ENCODE measurements at places on chromosomes 6 and 20. TPM values are rescaled to one million over a fixed set of nuclear protein-coding genes. Genes with fewer than 3 reads are reported as not detected.

The LAMP5 gene
- not detected for total RNA-seq

The PAK5 gene
- total RNA-seq = not detected

The MLIP gene
- 407 TPM for total RNA-seq

The PNPLA1 gene
- not detected for total RNA-seq

The PTCHD4 gene
- total RNA-seq = 0.92 TPM

The ZNF217 gene
- total RNA-seq = 8.3 TPM

The COQ3 gene
- 31.4 TPM for total RNA-seq

The GLO1 gene
- 89.5 TPM for total RNA-seq

The FBXO5 gene
- 2.4 TPM for total RNA-seq

- DNase-seq = no peak
Observed at GRCh38 chr6:30364591-30364990, 19.6 kb downstream of the RPP21 start.

DNA sequence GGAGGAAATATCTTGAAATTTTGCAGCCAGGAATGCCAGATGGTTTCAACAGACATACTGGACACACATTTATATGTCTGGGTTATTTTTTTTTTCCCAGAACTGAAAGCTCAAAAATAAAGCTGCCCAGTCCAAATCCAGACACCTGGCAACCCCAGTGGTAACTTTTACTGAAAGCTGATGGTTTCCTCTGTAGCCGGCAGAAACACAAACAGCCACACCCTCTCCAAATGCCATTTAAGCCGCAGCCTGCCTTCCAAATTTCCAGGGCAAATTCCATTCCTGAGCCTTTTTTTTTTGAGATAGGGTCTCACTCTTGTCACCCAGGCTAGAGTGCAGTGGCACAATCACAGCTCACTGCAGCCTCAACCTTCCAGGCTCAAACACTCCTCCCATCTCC is 6.5 kb upstream of the PREX1 start:
- no peak for DNase-seq

DNA sequence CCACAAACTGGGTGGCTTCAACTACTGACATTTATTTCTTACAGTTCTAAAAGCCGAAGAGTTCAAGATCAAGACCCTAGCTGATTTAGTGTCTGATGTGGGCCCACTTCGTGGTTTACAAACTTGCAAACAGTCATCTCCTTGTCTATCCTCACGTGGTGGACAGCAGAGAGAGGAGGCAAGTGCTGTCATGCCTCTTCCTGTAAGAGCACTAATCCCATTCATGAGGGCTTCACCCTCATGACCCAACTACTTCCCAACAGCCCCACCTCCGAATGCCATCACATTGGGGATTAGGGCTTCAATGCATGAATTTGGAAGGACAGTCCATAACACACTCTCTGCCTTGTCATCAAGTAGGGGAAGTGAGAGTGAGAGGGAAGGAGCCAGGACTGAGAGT is 15.6 kb upstream of the ISM1 start:
- DNase-seq = no peak

- DNase-seq = no peak
Observed at GRCh38 chr6:41208439-41209106, 7.6 kb upstream of the TREML2 start.

DNA sequence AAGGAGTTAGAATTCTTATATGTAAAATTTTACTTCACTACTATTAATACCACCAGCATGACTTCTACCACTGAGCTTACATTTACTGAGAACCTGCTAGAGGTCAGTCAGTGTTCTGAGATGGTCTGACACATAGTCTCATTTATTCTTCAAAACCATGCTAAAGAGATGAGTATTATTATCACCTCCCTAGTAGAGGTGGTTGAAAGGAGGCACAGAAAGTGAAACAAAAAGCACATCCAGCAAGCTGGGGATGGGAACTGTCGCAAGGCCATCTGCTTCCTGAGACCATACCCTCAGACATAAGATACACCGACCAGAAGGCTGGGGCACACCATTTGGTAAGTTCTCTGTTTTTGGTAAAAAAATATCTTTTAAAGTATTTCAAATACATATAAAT is 137.7 kb downstream of the INSM1 start:
- DNase-seq = no peak

DNA sequence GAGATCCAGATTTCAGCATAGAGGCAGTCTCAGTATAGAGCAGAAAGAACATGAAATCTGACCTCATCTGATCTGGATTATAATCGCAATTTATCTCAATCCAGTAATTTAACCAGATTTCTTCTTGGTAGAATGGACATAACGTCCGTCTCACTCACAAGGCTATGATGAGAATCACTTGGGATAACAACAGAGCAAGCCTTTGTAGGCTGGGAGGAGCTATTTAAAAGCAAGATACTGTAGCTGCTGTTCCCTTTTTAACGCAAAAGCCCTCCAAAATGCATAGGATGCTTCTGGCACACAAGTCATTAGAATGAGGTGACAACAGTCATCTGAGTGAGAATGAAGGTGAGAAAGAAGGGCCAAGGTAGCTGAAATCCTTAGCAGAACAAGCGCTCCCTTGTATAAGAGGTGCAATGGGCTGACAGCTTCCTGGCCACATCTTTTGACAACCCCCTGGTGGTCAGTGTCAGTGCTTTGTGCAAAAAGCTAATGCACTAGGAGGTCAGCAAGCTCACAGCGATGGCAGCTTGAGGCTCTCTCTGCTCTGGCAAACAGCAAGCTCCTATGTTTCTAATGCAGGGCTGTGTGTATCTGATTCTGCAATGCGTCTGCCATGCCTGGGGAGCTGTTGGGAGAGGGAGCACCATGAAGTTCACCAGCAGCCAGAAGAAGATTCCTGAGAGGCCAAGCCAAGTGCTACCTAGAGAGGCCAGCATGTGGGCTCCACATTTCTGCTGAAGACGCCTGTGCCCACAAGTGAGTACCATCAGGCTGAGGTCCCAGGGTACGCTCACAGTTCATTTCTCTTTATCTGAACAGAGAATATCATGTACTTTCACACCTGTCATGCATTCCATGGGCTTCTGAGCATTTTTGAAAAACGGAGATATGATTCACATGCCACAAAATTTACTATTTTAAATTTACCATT is 16.2 kb downstream of the METTL24 start:
- DNase-seq = no peak

- DNase-seq = no peak
Observed at GRCh38 chr6:32177183-32177787, 920 bp upstream of the RNF5 start.

- no peak for DNase-seq
Observed at GRCh38 chr6:921400-921799, 228.5 kb upstream of the EXOC2 start.

- no peak for DNase-seq
Observed at GRCh38 chr6:24069526-24069925, 56.5 kb upstream of the NRSN1 start.

GRCh38 chr20:51484141-51484815 is 58.2 kb downstream of the NFATC2 start:
- no peak for DNase-seq

- peak; percentile 64 for DNase-seq
Observed at GRCh38 chr6:33695451-33695887, 16.0 kb downstream of the UQCC2 start.

- DNase-seq = peak; percentile 79
Observed at GRCh38 chr20:46458866-46459750, 52.7 kb upstream of the ELMO2 start.

DNA sequence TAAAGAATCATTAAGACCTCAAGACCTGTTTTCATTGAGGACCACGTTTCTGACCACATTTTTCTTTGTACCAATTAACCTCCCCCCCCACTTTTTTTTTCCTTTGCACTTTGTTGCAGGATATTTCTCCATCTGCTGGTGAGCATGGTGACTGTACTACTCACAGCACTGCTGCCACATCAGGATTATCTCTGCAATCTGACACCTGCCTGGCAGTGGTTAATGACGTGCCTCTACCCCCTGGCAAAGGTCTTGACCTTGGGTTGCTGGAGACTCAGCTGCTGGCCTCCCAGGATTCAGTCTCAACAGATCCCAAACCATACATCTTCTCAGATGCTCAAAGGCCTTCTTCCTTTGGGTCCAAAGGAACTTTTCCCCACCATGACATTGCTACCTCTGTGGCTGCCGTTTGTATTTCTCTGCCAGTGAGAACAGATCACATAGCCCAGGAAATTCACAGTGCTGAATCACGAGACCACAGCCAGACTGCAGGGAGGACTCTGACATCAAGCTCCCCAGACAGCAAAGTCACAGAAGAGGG is 46.6 kb upstream of the EDN3 start:
- DNase-seq = no peak

- no peak for DNase-seq
Observed at GRCh38 chr20:46341074-46342009, 33.0 kb upstream of the CDH22 start.

- DNase-seq = no peak
Observed at GRCh38 chr20:25317351-25318075, 69.6 kb downstream of the PYGB start.

- DNase-seq = no peak
Observed at GRCh38 chr6:83600459-83600858, 88.1 kb downstream of the PRSS35 start.

GRCh38 chr20:39249798-39250197 is 287.7 kb downstream of the DHX35 start:
- no peak for DNase-seq

All from Right ventricle myocardium inferior (tissue), 1 donor.